Smooth muscle cell of trachea (primary cell): ENCODE measurements at places on chromosomes 5 and 9. TPM values are rescaled to one million over a fixed set of nuclear protein-coding genes. Genes with fewer than 3 reads are reported as not detected.

KIF24 gene
- 0.50 and 3.2 TPM in 2 replicates for total RNA-seq

IL13 gene
- total RNA-seq = not detected in 2 replicates

PCDHGB2 gene
- total RNA-seq = 5.1 TPM in 2 replicates

LAMC3 gene
- 0.29 and 0.33 TPM in 2 replicates for total RNA-seq

CARTPT gene
- not detected in 2 replicates for total RNA-seq
